ENCODE measurements at places on chromosomes 4 and X. TPM values are rescaled to one million over a fixed set of nuclear protein-coding genes. Genes with fewer than 3 reads are reported as not detected.

Gene TMEM165
- 202 TPM for total RNA-seq

Gene AREG
- total RNA-seq = not detected

Gene SOWAHB
- total RNA-seq = not detected

Gene SYNPO2
- 0.27 TPM for total RNA-seq
